ENCODE measurements at places on chromosomes 12 and 14.

DNA sequence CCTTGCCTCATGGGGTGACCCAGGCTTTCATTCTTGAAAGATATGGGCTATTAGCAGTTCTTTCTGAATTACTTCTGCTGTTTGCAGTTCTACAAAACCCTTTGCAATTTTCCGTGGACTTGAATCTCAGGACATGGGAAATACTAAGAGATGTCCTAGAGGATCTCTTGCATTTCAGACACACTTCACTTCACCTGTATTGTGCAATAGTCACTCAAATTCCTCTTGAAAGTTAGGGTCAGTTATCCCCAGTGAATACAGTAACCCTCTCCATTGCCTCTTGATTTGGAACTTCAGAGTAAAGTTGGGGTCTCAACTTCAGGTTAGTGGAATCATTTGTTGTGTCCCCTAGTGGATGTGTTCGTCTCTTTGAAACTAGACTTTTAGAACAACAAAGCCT is 31.8 kb downstream of the YLPM1 start:
- DNase-seq = no peak

DNA sequence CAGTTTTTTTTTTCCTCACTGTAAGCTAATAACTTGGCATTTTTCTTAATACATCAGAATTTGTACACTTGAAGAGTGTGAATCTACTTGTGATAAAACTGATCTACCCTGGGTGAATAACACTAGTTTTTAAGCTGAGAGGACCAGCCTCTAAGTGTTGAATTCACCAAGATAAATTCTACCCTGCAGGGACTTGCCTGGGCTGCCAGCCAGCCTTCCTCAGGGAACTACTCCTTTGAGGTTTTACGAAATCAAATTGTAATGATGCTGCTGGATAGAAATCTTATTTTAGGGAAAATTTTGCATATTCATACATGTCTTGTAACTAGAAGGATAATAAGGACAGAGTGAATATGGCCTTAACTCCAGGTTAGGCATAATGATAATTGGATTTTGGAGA is 1.9 kb downstream of the MED21 start:
- DNase-seq = no peak

- no peak for DNase-seq
Measured at GRCh38 chr12:109573914-109574244, 285 bp downstream of the MVK start.

DNA sequence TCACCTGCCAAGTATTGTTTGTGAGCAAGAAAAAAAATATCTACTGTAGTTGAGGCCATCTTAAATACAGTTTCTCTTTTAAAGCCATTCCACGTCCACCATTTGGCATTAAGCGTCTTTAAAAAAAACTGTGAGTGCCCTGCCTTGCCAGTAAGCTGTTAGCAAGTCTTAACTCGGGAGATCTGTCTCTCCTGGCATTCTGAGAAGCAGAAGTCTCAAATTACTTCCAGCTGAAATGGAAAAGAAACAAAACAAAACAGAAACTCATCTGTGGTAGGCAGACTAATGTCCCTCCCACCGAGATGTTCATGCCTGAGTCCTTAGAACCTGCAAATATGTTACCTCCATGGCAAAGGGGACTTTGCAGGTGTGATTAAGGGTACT is 126.2 kb downstream of the CRADD start:
- DNase-seq = peak; percentile 88

DNA sequence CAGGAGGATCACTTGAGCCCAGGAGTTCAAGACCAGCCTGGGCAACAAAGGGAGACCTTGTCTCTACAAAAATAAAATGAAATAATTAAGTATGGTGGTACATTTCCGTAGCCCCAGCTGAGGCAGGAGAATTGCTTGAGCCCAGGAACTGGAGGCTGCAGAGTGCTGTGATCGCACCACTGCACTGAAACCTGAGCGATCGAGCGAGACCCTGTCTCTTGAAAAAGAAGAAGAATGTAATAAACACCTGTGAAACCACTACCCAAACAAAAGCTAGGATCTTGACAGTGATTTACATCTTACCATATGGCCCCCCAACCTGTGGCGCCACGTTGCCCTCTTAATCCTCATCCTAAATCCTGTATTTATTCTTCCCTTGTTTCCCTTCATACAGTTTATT is 5.7 kb upstream of the DTX1 start:
- DNase-seq = no peak

DNA sequence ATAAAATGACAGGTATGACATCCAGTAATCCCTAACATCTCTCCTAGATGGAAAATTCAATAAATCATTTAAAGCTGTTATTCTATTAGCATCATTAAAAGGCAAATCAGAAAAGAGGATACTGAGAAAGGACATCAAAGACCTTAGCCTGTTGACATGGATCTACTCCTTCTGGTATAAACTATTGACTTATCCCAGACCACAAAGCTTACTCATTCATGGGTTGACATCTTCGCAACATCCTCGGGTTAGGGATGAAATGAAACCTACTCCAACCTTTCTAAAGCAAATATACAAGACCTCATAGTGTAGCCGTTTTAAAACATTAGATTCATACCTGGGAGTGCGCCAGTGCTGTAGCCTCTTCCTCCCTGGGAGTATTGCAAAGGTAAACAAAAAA is 191.5 kb upstream of the BTG1 start:
- DNase-seq = no peak

DNA sequence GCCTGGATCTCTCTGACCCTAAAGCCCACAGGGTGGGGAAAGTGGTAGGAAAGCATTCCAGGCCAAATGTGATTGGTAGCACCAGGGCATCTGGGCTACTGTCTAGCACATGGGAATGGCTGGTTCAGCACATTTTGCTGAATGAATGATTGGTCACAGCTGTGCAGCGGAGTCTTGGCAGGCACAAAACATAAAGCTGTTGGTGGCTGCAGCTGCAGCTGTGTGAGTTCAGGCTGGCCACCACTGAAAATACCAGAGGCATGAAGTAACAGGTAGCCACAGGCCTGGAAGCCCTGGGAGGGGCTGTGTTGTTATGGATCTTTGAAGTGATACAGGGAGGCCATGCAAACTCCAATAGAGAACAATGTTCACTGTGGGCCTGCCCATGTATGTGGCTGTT is 72.7 kb downstream of the MYRFL start:
- peak; percentile 96 for DNase-seq

DNA sequence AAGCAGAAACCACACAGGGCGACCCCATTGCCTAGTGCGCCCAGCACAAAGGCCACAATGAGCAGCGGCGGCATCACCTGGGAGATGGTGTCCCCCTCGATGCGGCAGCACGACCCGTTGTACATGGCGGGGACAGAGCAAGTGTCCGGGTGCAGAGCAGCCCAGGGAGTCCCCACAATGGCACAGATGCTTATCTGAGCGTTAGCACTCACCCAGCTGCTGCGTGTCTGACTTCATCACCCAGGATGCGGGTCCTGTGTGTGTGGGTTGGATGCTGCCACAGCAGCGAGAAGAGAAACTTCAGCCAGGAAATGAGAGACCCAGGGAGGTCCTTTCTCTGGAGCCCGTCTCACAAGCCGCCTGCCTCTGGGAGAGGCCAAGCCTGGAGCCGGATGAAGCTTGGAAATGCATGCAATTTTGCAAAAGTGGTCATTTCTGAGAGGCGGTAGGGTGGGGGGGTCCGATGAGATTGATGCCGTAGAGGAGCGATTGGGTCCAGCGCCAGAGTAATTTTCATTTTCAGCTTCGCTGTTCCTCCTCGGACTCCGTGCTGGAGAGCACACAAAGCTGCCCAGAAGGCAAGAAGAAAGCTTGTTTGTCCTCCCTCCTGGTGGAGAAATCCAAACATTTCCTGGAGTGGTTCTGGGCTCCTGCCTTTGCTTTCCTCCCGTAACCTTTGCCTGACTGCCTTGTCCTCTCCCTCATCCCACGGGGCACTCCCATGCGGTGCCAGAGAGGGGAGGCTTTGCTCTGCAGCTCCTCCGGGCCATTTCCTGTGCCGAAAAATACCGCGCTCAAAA is at the start of gene HCAR1:
HCAR1 (minus strand) TSS at position 630 of the 800 bp plus-strand sequence; CDS start at position 125, 505 bp downstream.
- DNase-seq = no peak

DNA sequence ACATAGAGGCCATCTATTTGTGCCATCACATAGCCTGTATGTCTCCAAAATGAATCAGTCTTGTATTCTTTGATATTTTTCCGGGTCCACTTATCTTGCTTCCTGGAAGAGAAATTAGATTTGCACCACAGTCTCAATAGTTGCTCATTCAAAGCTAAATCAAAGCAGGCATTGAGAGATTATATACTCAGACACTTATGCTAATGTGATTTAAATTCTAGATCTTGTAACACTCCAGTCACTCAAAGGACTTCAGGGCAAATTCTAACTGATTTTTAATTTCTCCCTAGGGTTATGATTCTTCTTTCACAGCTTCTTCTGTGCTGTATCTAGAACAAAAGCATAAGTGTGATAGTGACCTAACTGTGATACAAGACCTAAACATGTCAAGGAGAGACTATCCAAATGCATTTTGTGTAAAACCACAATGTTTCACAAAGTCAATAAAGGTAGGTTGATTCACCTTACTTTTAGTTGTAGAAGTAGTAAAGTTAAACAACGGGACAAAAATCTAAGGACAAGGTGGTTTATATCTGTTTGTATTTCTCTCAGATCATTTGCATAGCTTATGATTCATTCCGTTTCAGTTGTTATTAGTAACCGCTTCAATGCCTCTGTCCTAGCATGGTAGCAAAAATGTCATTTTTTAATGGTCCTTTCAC is 26.8 kb downstream of the PLBD1 start:
- DNase-seq = no peak

DNA sequence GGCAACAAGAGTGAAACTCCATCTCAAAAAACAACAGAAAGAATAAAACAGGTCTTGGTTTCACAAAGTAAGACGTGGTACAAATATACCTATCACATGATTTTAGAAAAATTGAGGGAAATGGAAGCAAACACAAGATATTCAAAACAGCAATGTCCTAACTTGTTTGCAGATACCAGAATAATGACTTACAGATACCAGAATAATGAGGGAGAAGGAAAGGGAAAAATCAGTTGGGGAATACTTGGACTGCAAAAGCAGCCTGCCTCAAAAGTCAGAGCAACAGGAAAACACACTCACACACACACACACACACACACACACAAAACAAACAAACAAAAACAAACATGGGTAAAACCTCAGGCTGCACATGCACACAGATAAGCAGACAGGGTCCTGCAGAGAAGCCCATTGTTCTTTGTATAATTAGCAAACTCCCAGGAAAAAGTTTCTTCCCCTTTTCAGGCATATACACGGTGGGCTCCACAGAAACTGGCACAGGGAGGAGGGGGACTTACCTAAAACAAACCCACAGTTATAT is 65.7 kb upstream of the CAPRIN2 start:
- DNase-seq = no peak

GRCh38 chr14:24273422-24273998 is 2.1 kb upstream of the RABGGTA start:
- DNase-seq = no peak

- DNase-seq = no peak
Measured at GRCh38 chr14:96050482-96050881, 11.3 kb downstream of the C14orf132 start.

GRCh38 chr12:89064780-89065179 is 287.5 kb downstream of the DUSP6 start:
- no peak for DNase-seq

GRCh38 chr12:24025153-24025798 is 75.8 kb upstream of the SOX5 start:
- DNase-seq = no peak

- no peak for DNase-seq
Measured at GRCh38 chr12:9700606-9700956, 31.1 kb downstream of the CLEC2D start.

GRCh38 chr14:54844479-54844878 is 58.1 kb downstream of the GCH1 start:
- DNase-seq = no peak

GRCh38 chr12:100268835-100269564 is 2.0 kb downstream of the SCYL2 start:
- DNase-seq = no peak

GRCh38 chr12:125434936-125435443 is 369.8 kb downstream of the AACS start:
- DNase-seq = no peak

GRCh38 chr12:7079826-7080125 is 12.5 kb downstream of the C1R start:
- DNase-seq = no peak

GRCh38 chr14:21748869-21749303 is 75.3 kb upstream of the OR4E1 start:
- DNase-seq = peak; percentile 49

- DNase-seq = peak; percentile 18
Measured at GRCh38 chr12:130162745-130163460, 639 bp downstream of the FZD10 start.

DNA sequence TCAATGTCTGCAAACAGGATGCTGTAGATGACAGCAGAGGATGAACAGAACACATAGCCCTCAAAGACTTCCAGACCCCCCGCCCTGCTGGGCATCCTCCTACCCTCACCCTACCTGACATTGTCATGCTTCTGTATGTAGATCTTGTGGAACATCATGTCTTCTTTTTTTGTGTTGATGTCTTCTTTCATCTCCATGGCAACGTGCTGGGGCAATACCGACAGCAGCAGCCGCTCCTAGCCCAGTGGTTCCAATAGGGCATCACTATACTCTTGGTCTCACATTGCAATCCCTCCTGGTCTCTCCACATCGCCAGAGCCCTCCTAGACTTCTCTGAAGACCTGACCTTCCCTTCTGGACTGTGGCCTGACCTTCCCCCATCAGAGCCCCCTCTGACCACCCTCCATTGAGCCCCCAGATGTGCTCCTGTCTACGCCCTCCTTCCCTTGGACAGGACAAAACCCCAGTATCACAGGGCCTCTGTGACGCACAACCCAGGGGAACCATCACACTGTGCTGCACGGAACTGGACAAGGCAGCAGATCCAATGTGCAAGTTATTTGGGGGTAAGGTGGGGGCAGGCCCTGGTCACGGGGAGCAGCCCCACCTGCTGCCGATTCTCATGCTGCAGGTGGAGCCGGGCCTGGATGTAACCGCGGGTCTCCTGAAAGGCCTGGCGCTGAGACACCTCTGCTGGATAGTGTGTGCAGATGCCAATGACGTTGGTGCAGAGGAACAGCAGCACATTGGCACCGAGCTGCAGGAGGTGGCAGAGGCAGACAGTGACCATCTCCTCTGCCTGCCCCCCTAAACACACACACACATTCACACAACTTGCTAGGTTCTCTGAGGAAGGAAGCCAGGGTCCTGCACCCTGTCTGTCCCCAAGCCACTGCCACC is 11.1 kb downstream of the ADCY6 start:
- DNase-seq = no peak

GRCh38 chr14:52458721-52459085 is 93.6 kb downstream of the TXNDC16 start:
- no peak for DNase-seq

- no peak for DNase-seq
Measured at GRCh38 chr14:31154956-31155355, 52.6 kb downstream of the HECTD1 start.

GRCh38 chr12:120013659-120014380 is 24.8 kb downstream of the BICDL1 start:
- DNase-seq = no peak

- peak; percentile 12 for DNase-seq
Measured at GRCh38 chr12:105279460-105280056, 43.6 kb upstream of the APPL2 start.

DNA sequence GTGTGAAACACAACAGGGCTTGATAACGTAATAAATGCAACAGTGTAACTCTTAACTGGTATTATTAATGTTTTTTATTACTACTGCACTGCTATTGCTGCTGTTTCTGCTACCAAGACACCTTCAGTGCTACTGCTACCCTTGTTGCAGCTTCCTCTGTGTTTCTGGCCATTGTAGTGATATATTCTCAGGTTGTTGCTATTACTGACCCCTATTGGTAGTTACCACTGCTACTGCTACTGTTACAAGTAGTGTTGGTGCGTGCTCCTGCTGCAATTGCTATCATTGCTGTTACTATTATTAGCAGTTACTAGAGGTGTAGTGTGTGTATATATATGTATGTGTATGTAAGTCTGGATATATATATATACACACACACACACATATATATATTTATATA is 87.2 kb upstream of the PTPRB start:
- DNase-seq = no peak

Measured in muscle of leg (tissue), 16 donors.